ENCODE measurements at places on chromosomes 2 and 18.

GRCh38 chr18:55886886-55887285 is 298.9 kb upstream of the TCF4 start:
- DNase-seq: no peak

- no peak for DNase-seq
These were observed 238.3 kb downstream of the PHLPP1 start for GRCh38 chr18:62953663-62954062.

- no peak for DNase-seq
These were observed 558.5 kb downstream of the CPS1 start for GRCh38 chr2:211114826-211115455.

DNA sequence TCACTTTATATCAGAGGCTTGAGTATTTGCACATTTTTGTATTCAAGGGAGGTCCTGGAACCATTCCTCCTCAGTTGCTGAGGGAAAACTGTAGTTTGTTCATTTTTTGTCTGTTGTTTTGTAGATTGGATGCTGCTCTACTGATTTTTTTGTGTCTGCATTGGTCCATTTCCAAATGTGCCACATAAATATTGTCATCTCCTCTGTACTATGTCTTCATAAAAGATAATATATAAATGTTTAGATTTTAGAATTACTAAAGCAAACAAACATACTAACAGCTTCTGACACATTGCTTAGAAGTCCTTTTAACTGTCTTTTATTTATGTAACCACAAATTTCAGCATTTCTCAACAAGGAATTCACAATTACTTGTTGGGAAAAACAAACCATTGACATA is 356.8 kb downstream of the PLCL1 start:
- DNase-seq: no peak

GRCh38 chr2:40434731-40435271 is 17.1 kb downstream of the SLC8A1 start:
- DNase-seq: no peak

DNA sequence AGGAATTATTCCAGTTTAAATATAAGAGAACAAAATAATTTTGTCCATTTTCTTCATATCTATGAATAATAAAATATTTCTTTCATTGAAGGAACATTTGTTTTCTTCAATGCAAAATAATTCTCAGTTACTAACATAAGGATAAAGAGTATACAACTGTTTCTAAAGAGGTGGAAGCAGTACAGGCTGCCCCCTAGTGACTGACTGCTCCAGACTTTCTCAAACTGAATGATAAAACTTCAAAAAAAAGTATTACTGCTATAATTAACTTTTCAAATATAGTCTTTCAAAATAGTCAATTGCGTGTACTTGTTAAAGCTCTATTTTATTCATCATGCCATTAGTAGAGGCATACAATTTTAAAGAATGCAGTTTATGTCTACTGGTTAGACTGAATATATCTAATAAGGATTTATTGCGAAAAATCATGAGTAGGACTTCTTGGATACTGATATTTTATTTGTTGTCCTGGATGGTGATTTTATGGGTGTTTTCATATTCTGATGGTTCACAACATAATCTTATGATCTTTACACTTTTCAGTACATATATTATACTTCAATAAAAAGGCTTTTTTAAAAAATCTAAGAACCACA is 100.1 kb downstream of the WDPCP start:
- DNase-seq: peak; percentile 12

- DNase-seq: no peak
These were observed 1154.5 kb upstream of the CHAC2 start for GRCh38 chr2:52613064-52613463.

DNA sequence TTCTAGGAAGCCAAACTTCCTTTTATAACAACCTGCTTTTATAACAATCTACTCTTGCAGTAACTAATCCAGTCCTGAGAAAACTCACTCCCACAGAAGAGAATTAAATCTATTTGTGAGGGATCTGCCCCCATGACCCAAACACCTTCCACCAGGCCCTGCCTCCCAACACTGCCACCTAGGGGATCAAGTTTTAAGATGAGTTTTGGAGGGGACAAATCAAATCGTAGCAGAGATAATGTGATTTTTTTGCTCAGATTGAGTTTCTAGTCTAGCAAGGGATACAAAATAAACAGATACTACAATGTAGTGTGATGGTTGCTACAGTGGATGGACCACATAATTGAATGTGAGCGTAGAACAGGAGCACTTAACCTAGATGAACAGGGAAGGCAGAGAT is 52.2 kb downstream of the NCOA1 start:
- DNase-seq: no peak

GRCh38 chr2:17643031-17643615 is 102.6 kb downstream of the VSNL1 start:
- no peak for DNase-seq

DNA sequence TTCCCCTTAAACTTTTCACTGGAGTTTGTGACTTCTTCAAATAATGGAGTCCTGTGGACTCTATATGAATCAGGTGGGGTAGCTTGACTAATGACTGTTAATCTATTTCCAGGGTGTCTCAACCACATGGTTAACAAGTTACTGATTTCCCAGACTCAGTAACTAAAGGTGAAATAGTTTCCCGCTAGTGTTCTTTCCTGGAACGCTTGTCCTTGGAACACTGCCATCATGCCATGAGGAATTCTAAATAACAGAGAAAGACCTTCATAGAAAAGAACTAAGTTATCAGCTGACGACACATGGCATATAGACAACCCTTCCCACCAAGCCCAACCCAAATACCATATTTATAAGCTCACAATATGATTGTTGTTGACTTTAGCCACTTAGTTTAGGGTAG is 1027.9 kb upstream of the FAM98A start:
- DNase-seq: no peak

DNA sequence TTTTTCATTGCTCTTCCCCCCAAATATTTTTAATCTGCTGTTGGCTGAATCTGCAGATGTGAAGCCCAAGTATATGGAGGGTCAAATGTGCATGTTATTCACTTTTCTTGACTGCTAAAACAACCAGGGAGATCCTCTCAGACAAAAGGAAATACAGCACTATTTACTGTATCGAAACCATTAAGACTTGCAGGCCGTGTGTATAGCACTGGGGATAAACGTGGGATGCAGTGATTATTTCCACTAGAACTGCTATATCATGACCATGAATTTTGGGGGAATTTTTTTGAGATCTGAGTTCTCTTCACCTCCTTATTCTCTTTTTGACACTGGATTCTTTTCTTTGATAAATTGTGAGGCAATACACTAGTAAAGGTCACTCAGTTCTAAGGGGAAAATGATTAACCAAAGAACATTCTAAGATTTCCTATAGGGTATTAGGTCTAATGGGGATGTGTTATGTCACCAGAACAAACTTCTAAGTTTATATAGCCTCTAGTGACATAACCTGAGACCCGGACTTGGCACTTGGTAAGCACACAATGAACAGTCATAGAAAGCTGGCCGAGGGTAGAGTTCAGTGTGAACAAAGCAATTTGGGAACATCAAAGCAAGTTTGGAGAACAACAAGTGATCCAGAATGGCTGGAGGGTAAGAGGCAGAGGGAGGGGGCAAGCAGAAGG is 14.9 kb upstream of the UGT1A1 start:
- DNase-seq: no peak

GRCh38 chr2:232672588-232672987 is 24.5 kb upstream of the GIGYF2 start:
- no peak for DNase-seq

GRCh38 chr18:35377875-35378573 is 887 bp upstream of the ZNF396 start:
- no peak for DNase-seq

- DNase-seq: peak; percentile 94
These were observed 540 bp upstream of the RAB10 start for GRCh38 chr2:26033270-26033817.

- no peak for DNase-seq
These were observed 674.1 kb downstream of the NYAP2 start for GRCh38 chr2:226073496-226074160.

GRCh38 chr2:76314271-76315020 is 603.7 kb upstream of the GCFC2 start:
- DNase-seq: no peak

GRCh38 chr18:44179693-44180092 is 501.0 kb upstream of the SETBP1 start:
- no peak for DNase-seq

DNA sequence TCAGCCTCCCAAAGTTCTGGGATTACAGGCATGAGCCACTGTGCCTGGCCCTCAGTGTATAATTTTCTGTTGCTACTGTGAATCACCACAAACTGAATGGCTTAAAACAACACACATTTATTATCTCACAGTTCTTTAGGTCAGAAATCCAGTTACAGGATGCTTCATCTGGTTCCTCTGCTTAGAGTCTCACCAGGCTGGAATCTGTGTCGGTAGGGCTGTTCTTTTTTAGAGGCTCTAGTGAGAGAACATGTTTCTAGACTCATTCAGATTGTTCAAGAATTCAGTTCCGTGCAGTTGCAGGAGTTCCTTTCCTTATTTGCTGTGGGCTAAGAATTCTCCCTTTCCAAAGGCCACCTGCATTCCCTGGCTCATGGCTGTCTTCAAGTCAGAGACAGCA is 22.2 kb downstream of the CCDC121 start:
- DNase-seq: no peak
